ENCODE measurements at places on chromosomes 1 and 21.

- DNase-seq = no peak
Measured at GRCh38 chr1:207202480-207202879, 98.4 kb downstream of the C4BPA start.

DNA sequence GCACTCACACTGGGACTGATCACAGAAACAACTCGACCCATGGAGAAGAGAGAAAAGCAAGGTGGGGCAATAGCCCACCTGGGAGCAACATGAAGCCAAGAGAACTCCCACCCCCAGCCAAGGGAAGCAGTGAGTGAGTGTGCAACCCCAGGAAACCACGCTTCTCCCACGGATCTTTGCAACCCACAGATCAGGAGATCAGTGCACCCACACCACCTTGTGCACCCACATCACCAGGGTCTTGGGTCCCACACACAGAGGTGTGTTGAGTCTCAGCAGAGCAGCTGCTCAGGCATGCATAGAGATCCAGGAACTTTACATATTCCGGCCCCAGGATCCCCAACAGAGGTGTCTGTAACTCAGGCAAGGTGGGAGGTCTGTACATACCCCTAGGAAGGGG is 17.2 kb upstream of the PRDX6 start:
- DNase-seq = no peak

DNA sequence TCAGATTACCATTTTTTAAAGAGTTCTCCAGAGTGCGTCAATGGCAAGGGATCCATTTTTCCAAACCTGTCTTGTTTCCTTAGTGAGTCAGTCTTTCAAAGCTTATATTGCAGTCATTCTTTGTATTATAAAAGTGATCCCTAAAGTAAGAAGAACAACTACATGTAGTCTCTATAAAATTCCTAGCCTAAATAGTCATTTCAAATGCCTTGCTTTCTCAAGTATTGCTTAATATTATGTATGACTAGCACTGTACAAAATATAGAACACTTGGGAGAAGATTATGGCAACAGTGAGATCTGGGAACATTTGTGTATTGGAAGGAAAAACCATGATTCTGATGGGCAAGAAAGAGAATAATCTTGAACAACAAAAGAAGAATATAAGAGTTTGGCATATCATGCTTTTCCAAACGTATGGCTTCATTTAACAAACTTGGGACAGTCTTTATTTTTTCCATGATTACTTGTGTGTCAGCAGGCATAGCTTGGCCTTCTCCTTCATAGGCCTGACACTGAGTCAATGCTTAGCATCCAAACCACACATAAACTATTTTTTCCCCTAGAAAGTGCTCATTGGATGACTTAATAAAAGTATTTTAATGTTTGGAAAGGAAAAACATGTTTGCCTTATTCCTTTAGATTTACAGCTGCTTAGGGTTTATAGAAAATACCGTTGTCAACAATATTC is 547.4 kb downstream of the LTN1 start:
- DNase-seq = no peak

DNA sequence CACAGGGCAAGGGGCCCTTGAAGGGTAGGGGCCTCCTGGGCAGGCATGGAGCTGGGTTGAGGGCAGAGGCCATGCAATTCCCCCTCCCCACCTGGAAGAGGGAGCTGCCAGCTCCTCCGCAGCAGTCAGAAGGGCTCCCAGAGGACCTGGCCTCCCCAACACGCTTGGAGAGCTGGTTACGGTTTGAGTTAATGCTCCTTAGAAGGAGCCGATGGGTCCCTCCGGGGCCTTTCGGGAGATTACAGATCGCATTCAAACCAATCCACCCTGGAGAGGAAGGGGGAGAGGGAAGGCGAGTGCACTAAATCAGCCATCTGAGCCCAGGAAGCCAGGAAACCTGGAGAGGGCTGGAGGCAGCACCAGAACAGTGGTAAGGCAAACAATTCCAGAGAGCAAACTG is 106.3 kb upstream of the CSF3R start:
- DNase-seq = no peak

GRCh38 chr1:39321979-39322378 is 117.5 kb downstream of the MACF1 start:
- no peak for DNase-seq

DNA sequence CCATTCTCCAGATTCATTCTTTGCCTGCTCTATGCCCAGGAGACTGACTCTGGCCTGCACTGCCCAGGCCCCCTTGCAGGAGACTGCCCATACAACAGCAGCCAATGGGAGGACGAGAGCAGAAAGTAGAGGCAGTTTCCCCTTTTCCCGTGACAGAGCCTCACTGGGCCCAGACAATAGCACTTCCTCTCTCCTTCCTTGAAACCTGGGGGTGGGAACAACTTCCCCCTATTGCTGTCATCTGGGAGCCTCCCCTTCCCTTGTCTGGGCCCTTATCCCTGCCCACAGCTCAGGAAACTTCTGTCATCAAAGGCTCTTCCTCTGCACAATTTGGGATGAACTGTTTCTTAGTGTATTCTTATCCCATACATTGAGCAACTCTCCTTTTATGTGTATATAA is 60.8 kb upstream of the KCNJ15 start:
- no peak for DNase-seq

DNA sequence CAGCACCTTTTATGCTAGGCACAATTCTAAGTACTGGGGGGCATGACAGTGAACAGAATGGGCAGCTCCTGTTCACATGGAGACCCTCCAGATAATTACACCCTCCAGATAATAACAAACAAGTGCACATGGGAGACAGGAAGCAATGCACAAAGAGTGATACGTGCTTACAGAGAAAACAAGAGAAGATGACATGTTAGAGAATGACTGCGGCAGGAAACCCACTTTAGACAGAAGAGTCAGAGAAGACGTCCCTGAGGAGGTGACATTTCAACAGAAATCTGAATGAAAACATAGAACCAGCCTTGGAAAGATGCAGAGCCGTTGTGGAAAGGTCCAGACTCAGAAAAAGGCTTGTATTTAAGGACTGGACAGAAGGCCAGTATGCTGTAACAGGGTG is 54.7 kb upstream of the ARTN start:
- no peak for DNase-seq

- no peak for DNase-seq
Measured at GRCh38 chr1:223776075-223776814, 63.9 kb downstream of the CAPN2 start.

GRCh38 chr1:214568328-214568727 is 16.9 kb upstream of the PTPN14 start:
- DNase-seq = no peak

DNA sequence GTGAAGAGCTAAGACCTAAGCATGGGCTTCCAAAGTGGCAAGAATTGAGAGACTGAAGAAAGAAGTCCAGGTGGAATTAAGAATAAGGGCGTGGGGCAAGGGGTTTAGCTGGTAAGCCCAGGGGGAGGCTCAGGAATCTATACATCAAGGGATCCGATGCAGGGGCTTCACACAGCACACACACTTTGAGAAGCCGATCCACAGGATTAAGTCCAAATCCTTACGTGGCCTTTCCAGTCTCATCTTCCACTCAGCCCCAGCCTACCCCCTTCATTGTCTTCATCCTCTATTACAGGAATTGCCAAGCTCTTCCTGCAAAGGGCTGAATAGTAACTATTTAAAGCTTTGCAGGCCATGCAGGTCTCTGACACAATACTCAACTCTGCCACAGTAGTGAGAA is 101.3 kb downstream of the TGFBR3 start:
- no peak for DNase-seq

GRCh38 chr1:184827600-184828368 is 73.1 kb upstream of the EDEM3 start:
- DNase-seq = no peak

- DNase-seq = no peak
Measured at GRCh38 chr1:217138799-217139466, 415.7 kb upstream of the ESRRG start.

- DNase-seq = no peak
Measured at GRCh38 chr1:17276568-17276967, 27.7 kb downstream of the PADI3 start.

GRCh38 chr1:113153116-113153803 is 80.3 kb downstream of the LRIG2 start:
- no peak for DNase-seq

- no peak for DNase-seq
Measured at GRCh38 chr1:42163114-42163513, 1.4 kb downstream of the GUCA2A start.

DNA sequence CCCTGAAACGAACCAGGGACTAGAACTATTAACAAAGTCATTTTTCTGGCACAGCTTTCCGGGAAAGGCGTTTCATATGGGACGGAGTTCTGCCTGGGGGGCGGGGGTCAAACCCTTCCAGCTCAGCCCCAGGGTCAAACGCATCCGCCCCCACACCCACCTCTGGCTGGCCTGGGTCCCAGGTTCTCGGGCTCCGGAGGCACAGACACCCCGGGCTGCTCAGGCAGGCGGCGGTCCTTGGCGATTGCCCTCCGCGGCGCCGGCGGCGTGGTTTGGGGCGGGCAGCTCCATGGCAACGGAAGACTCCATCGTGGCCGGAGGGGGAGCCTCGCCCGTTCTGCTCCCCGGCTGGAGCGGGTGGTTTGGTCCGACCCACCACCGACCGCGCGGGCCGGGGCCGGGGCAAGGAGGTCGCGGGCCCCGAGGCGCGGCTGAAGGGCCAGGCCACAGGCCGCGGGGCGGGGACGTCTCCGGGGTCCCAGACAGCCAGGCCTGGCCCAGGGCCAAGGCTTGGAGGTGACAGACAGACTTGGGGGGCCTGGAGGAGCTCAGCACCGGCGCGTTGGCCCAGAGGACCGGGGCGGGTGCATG is at the start of gene CFAP74:
Gene CFAP74 (minus strand): TSS at position 246 of the 591 bp plus-strand sequence. CDS start 12,830 bp downstream, outside the sequence.
- peak; percentile 22 for DNase-seq
